ENCODE measurements at places on chromosomes 3 and 15.
A peak's percentile ranks its signal among the peaks of the same experiment; 100 is the strongest.

- no peak for DNase-seq
Measured at GRCh38 chr15:68497206-68497910, 65.4 kb upstream of the ITGA11 start.

GRCh38 chr3:48739955-48740823 is 23.2 kb upstream of the IP6K2 start:
- no peak for DNase-seq

GRCh38 chr15:78110096-78110495 is 17.7 kb downstream of the SH2D7 start:
- no peak for DNase-seq

DNA sequence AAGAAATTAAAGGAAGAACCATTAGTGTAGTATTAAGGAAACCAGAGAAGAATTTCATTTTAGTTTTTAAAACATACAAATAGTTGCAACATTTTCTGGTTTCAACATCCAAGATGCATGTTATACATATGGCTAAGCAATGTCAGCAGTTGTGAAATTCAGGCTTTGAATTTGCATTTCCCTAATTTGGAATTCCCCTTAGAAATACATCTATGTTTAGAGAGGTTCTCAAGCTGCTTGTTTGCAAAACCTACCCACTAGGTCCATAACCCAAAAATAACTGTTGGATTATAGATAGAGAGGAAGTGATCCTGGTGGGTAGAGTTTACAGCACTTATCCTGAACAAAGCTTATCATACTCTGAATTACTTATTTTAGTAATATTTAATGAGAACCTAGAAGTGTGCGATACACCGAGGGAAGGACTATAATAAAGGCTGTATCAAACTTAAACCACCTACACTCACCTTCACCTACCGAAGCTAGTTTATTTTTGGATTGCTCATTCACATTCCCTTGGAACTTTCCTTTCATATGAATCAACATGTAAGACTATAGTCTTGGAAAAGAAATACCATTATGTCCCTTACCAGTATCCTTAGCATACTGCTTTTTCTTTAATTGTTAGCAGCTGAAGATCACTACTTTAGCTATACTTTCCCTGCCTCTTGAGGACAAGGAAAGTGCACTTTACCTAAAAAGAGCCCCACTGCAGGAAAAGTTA is 60.6 kb downstream of the CHAC1 start:
- no peak for DNase-seq

DNA sequence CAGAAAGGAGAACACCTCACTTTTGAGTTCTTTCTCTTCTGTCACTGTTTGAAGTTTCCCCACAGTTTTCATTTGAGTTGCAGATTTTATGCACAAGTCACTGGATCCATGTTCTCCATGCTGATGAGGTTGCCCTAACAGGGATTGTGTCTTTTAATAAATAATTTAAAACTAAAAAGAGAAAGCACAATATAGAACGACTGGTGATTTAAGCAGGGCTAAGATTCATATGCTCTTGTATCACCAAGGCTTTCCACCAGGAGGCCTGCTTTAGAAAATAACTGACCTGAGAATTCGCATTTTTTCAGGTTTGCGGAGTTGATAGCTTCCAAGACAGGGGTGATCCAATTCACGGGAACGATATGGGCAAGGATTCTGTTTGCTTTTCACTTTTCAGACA is 252.0 kb upstream of the VEPH1 start:
- no peak for DNase-seq

- no peak for DNase-seq
Measured at GRCh38 chr3:114108137-114108536, 51.6 kb downstream of the QTRT2 start.

- no peak for DNase-seq
Measured at GRCh38 chr15:95829062-95829461, 501.4 kb upstream of the NR2F2 start.

DNA sequence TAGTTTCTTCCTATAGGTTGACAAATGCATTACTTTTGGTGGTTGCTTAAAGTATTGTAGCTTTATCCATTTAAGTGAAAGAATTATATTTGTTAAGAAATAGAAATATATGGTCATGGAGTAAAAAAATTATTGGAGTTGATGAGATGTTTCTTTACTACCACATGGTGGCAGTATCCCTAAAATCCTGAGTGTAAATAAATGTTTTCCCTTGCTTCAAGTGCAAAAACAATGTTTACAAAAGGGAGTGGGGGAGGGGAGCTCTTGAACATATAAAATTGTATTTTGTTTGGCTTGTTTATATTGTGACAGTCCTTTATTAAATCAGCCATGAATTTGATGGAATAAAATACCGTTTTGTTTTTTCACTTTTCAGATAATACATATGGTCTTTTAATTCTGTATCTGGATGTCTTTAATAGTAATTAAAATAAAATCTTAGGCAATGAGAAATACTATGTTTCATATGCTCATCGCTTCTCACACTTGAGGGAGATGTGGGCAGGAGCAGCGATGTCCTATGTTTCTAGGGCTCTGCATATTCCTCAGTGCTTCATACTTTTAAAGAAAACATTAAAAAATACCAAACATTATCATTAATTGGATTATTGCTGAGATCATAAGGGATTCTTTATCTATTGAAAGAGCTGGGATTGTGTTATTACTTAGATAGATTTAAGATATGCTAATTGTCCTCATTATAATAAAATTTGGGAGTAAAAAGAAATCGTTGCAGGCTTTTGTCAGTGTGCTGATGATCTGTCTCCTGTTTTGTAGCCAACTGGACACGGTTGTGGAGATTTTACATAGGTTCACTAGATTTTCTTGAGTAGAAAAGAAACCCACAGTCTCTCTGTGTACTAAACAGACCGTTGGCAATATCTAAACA is 349.7 kb downstream of the TUSC7 start:
- DNase-seq: peak; percentile 62

DNA sequence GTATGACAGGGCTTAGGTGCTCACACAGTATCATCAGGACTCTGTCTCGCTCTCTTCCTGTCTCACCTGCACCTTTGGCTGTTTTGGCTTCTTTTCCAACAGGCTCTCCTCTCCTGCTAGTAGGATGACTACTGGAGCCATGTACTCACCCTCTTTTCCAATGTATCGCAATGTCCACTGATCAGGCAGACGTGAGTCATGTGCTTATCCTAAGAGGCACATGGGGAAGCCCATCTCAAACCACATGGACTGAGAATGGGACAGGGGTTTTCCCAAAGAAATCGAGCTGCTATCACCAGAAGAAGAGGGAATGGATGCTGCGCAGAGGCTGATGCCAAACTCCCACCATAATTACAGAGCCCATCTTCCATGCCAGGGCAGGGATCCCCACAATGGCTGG is 180.6 kb downstream of the IL5RA start:
- no peak for DNase-seq

- DNase-seq: no peak
Measured at GRCh38 chr15:85622221-85622831, 172.4 kb downstream of the KLHL25 start.

- no peak for DNase-seq
Measured at GRCh38 chr3:20561166-20561565, 375.2 kb upstream of the SGO1 start.

- no peak for DNase-seq
Measured at GRCh38 chr3:100400419-100400779, 490 bp downstream of the TOMM70 start.

DNA sequence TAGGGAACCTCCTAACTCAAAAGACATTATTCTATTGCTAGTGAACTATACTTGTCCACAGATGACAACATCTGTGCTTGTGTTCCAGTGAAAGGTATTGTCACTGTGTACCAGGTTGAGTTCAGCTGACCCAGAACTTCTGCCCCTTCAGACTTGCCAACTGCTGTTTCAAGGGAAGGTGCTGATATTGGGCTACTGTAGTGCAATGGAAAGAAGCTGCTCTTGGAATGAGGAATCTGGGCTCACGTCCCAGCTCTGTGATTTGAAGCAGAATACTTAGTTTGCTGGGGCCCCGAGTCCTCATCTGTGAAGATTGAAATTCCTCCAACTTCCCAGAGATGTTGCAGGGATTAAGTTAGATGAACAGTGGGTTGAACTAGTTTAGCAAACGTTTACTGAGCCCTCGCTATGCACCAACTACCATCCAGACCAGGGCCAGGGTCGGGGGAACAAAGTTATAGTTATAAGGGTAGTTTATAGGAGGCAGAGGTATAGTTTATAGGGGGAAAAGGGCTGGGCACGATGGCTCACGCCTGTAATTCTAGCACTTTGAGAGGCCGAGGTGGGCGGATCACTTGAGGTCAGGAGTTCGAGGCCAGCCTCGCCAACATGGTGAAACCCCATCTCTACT is 15.9 kb upstream of the UMPS start:
- no peak for DNase-seq

GRCh38 chr3:189058071-189058470 is 113.7 kb upstream of the TPRG1 start:
- DNase-seq: no peak

DNA sequence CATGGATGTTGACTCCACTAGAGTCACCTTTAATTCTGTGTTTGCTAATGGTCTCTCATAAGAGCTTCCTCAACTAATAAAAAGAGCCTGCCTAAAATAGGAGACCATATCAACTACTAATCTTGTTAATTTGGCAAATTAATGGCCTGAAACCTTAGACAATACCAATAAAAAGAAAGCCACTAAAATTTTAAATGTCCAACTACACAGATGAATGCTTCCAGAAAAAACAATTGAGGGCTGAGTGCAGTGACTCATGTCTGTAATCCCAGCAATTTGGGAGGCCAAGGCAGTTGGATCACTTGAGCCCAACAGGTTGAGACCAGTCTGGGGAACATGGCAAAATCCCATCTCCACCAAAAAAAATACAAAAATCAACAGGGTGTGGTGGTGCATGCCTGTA is 230.9 kb downstream of the NSUN3 start:
- DNase-seq: no peak

- no peak for DNase-seq
Measured at GRCh38 chr3:194312743-194313281, 38.3 kb downstream of the CPN2 start.

- no peak for DNase-seq
Measured at GRCh38 chr3:118710532-118710931, 324.1 kb downstream of the IGSF11 start.

DNA sequence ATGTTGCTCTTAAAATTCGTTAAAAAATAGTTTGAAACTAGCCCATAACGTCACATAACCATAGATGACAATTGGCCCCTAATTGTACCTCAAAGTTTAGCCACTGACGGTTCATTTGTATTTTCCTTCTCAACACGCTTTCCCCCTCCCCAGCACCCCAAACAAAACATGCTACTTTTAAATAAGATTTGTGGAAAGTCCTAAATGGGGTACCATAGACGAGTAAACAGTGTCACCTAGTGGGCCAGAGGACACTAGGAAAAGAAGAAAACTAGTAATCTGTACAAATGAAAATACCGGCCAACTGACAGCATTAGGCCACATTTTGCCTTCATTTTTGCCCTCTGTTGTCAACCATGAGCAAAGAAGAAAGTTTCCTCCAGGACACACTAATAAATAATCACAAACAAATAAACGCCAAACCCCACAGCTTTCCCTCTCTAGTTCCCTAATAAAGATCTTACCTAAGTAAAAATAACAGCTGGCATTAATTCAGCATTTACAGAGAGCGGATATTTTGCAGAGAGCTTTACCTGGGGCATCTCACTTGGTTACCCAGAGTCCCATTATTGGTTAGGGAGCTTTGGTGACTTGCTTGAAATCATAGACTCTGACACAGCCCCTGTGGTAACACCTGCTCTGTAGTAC is 175.1 kb upstream of the ATP11B start:
- peak; percentile 8 for DNase-seq

GRCh38 chr15:80250614-80251427 is 1.2 kb downstream of the CTXND1 start:
- no peak for DNase-seq

GRCh38 chr3:133377396-133377795 is 22.5 kb upstream of the BFSP2 start:
- DNase-seq: no peak

DNA sequence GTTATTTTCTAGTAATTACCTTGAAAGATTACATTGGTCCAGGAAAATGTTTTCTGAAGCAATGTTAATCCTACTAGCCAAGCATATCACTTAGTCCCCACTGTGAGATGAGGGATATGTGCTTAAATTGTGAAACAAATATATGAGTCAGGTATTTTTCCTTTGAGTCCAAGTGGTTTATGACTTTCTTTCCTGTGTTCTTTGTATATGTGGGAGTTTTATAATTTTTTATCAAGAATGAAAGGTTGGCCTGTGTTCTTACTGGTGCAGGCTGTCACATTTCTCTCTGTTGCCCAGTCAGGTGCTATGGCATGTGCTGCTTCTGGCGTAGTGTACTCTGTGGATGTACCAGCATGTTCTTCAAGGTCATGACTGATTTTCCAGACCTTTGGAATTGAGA is 147.4 kb downstream of the CMSS1 start:
- no peak for DNase-seq

GRCh38 chr3:168850109-168850508 is 754.4 kb upstream of the GOLIM4 start:
- DNase-seq: no peak

- no peak for DNase-seq
Measured at GRCh38 chr3:26550413-26550812, 72.2 kb upstream of the LRRC3B start.

DNA sequence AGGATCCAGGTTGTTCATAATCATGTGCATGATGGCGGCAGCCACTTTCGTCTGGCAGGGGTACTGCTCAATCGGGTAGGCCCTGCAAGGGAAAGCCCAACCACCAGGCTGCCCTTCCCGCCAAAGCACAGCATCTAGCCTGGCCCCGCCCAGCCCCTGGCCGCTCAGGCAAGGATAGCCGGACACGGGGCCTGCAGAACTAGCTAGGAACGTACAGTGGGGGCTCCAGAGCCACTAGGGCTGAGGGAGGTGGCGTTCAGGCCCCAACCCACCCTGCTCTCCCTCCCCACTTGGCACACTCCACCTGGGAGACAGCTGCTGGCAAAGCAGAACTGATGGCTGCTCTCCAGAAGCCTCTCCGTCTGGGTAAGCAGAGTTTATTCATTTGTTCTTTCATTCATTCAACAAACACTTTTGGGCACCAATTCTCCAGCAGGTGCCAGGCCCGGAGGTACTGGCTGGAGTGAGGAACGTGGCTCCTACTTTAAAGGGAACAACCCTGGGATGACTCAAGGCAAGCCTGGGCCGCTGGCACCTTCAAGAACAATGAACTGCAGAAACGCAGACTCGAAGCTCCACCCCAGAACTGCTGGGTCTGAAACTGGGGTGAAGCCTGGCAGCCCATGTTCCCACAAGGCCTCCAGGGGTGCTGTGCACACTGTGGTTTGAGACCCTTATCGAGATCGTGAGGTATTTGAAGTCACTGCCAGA is 7.8 kb downstream of the UROC1 start:
- no peak for DNase-seq

DNA sequence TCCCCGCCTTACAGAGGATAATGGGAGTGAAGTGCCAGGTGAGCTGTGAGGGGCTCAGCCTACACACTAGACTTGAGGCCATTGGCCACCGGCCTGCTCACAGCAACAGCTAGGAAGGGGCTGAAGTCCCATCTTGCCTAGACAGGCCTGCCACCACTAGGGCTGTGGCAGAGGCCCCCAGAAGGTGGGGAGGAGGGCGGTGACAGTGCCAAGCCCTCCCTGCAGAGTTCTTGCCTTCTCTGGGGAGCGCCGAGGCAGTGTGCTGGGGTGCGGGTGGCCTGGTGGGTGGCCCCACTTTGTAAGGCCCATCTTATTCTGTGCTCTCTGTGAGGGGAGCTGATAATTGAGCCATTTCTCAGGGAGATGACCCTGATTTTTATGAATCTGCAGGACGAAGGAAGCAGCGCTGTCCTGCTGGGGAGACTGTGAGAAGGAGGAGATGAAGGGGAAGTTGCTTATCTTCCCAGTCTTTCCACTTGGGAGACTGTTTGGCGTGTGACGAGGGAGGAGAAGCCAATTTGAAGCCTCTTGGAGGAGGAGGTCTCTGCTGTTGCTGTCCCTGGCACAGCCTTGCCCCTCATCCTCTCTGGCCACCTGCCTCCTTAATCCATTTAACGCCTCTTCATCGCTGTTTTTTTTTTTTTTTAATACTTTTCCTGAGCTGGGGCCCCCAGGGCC is 104.3 kb downstream of the LINGO1 start:
- no peak for DNase-seq
